ENCODE measurements at places on chromosomes 11 and 22. TPM values are rescaled to one million over a fixed set of nuclear protein-coding genes. Genes with fewer than 3 reads are reported as not detected.

MRGPRX4 gene
- not detected for total RNA-seq

TTC38 gene
- 12.4 TPM for total RNA-seq

ACRV1 gene
- not detected for total RNA-seq

SMTNL1 gene
- not detected for total RNA-seq

CHRM1 gene
- 0.06 TPM for total RNA-seq

ARHGEF17 gene
- 13.3 TPM for total RNA-seq

ANO9 gene
- total RNA-seq = 0.88 TPM

NAALADL1 gene
- total RNA-seq = not detected

CYP2D6 gene
- total RNA-seq = 0.61 TPM

DDIAS gene
- 13.3 TPM for total RNA-seq

OR10A2 gene
- total RNA-seq = not detected

LDHAL6A gene
- not detected for total RNA-seq

SIPA1 gene
- total RNA-seq = 16.2 TPM
